Stimulated activated CD8-positive, alpha-beta memory T cell treated with anti-CD3 and anti-CD28 coated beads, Interleukin-12 subunit alpha, Interleukin-12 subunit beta, amount 100 ng/mL, for 4 hours (primary cell): ENCODE measurements at places on chromosomes 6 and 20.

- no peak for DNase-seq
Observed at GRCh38 chr6:38248500-38249234, 391.1 kb downstream of the BTBD9 start.

- no peak for DNase-seq
Observed at GRCh38 chr6:43835872-43836419, 65.9 kb downstream of the VEGFA start.

DNA sequence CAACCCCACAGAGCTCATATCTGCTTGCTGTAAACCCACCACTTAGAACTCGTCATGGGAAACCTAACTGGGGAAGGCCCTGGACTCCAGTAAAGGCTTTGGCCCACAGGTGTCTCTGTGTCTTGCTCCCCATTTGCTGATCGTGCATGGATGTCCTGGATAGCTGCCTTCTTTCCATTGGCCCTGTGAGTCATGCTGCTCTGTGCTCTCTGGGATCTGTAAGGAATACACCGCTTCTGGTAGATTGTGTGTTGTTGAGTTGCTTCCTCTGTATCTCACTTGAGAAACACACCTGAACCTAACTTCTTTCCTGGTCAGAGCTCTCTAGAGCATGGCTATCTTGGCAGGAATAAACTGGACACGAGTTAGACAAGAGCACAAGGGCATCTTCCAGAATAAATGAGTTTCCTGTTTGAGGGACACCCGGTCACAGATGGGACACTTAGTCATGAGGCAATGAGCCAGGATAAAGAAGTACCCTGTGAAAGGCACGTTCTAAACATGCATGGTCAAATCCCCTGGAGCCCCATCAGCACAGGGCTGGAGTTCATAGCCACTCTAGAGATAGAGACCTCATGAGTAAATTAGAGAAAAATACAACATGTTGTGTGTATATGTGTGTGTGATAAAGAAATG, 99.6 kb upstream of the TMEM170B start:
- no peak for DNase-seq

DNA sequence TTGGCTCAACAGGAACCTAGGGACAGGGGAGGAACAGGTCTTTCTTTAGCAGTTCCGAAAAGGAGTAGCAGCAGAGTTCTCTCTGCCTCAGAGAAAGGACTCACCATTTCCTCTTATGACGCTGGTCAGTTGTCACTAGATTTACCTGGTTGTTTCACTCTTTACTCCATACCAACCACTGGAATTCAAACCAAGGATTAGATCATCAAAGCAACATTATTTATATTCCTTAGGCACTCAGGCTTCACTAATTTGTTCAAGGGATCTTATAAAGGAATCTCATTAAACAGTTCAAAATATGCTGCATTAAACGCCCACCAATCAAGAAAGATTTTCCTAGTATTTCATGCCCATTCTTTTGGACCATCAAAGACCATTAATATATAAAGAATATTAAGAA, 1129.5 kb upstream of the MAP3K7 start:
- no peak for DNase-seq

- DNase-seq = no peak
Observed at GRCh38 chr6:35311390-35312075, 13.9 kb downstream of the DEF6 start.

GRCh38 chr20:32752458-32753250, 9.4 kb upstream of the COMMD7 start:
- no peak for DNase-seq

GRCh38 chr6:106092279-106092678, 6.1 kb downstream of the PRDM1 start:
- no peak for DNase-seq

GRCh38 chr6:43263314-43264178, 20.3 kb downstream of the TTBK1 start:
- peak; percentile 53 for DNase-seq
